Left forelimb (tissue), 1 donor: ENCODE measurements at places on chromosomes 2 and 18.

DNA sequence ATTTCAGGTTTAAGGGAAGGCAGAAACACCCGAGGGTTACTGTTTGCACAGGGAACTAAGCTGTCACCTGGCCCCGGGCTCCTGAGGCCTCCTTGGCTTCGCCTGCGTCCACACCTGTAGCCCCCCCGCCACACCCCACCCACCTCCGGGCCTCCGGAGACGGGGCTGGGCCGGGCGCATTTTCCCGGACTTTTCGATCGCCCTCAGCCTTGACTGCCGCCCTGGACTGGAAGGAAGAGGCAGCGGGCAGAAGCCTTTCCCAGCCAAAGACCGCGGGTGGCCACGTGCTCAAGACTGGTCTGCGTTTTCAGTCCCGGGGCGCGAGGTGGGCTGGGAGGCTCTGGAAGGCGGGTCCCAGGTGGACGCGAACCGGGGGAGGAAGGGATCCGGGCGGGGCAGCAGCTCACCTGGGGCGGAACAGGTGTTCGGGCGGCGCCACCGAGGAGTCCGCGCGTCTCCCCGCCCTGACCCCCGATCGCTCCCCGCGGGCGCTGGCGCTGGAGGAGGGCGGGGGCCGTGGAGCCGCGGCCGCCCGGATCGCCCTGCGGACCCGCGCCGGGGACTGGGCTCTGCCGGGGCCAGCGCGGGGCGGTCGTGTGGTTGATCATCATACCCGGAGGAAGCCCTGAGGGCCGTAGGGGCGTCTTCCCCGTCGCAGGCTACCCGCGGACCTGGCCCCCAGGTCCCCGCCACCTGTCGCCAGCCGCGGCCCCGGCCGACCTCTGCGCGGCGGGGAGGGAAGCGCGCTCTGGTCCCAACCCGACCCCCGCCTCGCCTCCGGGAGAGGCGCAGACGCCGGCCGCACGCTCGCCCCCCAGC, 3.2 kb downstream of the ID2 start:
- DNase-seq = no peak

DNA sequence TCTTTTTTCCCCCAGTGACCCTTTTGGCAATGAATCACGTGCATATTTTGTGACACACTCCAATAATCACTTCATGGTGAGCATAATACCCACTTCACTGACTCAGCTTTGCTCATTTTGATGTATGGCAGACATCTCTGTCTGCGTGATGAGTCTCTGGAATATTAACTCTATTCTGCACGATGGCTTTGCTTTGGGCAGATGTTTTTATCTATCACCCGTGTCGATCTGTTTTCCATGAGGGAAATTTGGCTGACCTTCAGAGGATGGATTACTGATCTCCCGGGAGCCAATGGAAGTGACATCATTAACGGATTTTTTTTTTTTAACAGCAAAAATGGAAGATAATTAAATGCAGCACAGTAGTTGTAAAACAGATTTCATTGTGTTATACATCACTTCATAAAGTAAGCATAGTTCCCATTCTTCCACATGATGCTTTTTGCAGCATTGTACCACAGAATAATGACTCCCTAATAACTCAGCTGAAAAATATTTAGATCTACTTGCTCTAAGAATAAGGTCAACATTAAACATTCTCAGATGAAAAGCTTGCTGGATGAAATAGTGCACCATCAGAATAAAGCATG, 29.8 kb downstream of the CDC42EP3 start:
- no peak for DNase-seq

- DNase-seq = no peak
Measured at GRCh38 chr2:96236882-96237281, 28.3 kb upstream of the STARD7 start.

- DNase-seq = no peak
Measured at GRCh38 chr2:38517284-38517683, 85.4 kb downstream of the HNRNPLL start.

DNA sequence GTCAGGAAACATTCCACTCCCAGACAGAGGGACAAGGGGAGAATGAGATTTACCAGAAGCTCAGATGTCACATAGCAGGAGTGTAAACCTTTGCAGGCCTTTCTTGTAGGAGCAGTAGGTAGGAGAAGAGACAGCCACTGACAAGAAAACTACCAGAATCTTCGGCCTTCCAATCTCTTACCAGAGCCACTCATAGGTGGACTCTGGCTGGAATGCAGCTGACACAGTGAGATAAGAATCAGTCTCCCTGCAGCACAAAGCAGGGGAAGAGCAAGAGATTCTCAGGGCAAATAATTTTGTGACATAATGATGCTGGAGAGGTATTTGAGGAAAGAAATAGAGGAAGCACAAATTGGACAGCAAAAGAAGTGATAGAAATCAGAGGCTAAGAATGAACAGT, 1534.5 kb downstream of the DPP10 start:
- no peak for DNase-seq

GRCh38 chr2:46643493-46643892, 164.1 kb downstream of the TMEM247 start:
- no peak for DNase-seq

- DNase-seq = no peak
Measured at GRCh38 chr2:1516798-1517060, 103.5 kb downstream of the TPO start.

DNA sequence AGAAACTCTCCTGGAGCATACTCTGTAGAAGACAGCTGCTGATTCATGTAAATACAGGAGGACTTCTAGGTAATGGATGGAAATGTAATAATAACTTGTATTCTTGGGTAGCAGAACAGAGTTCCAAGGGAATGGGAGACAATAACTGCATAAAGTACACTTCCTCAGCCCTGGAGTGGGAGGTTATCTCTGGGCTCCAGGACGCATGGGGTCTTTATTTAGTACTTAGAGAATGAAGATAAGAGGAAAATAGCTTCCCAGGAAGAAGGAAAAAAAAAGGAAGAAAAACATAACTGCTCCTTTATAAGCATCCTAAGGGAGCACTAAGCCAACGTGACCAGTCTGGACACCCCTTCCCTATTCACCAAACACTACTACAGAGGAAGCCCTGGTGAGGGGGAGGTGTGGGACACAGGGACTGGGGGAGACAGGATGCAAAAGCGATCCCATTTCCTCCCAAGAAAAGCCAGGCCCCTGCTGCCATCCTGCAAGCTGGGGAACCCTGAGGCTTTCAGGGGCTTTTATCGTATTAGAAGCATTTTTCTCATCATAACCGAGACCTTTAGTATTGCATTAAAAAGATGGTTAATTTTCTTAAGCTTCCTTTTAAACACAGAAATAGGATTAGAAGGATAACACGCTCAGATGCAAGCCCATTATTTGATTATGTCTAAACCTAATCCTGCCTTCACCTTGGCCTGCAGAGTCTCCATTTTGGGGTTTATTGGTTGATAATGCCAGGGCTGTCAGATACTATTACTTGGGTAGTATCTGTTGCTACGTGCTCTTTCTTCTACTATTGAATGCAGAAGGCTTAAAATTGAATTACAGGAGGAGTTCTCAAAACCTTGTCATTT, 78.5 kb downstream of the KLF7 start:
- no peak for DNase-seq
